T-cell (primary cell): ENCODE measurements at places on chromosomes 7 and 10. TPM values are rescaled to one million over a fixed set of nuclear protein-coding genes. Genes with fewer than 3 reads are reported as not detected.

ADK gene
- 32.8 TPM for total RNA-seq

GRCh38 chr7:132191418-132191817 is 384.9 kb downstream of the PLXNA4 start:
- H3K36me3 ChIP-seq, result no peaks in the 10 kb centered on the region
- no peak overlapping the region for H3K4me3 ChIP-seq
- DNase-seq, result no peak
- H3K27me3 ChIP-seq, result peaks cover 26% of the 10 kb centered on the region

SLC18A3 gene
- total RNA-seq, result not detected

DNA sequence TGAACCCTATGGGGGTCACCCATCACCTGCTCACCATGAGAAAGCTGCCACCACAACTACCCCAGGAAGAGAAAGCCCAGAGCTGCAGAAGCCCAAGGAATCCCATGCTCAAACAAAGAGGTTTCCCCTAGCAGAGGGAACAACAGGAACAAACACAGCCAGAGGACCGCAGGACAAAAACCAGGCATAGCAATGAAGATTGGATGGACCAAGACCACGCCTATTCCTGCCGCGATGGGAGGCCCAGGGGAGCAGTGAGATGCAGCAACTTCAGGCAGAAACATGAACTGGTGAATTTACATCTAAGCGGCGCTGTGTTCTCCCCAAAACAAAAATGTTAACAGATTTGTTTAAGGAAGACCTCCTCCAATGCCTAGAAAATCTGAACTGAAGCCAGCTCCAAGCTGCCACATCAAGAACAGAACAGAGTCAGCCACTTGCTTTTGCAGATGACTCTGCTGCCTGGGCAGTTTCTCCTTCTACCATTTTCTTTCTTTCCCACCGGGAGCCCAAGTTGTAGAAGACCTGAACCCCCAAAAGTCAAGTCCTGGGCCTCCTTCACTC is 134.2 kb upstream of the NEBL start:
- H3K36me3 ChIP-seq, result no peaks in the 10 kb centered on the region
- no peaks in the 10 kb centered on the region for H3K4me1 ChIP-seq
- H3K27ac ChIP-seq, result no peak overlapping the region
- DNase-seq, result no peak
- H3K27me3 ChIP-seq, result no peaks in the 10 kb centered on the region
- no peak overlapping the region for H3K4me3 ChIP-seq

DNA sequence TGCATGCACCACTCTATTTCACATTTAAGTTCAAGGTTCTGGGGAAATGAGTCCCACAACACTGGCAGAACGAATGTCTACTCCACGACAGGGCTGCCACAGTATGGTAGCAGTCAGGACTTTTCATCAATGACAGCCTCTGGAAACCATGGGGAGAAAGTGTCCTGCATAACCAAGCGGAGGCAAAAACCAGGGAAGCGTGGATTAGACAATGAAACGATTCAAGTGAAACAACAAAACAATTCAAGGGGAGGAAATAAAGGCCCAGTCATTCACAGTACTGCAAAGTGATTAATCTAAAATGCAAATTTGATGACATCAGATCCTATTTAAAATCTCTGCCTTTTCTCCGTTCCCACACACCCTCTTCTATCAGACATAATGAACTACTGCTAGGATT is 168.2 kb downstream of the DPY19L1 start:
- H3K27ac ChIP-seq, result no peak overlapping the region
- H3K4me1 ChIP-seq, result no peaks in the 10 kb centered on the region
- DNase-seq, result no peak
- no peaks in the 10 kb centered on the region for H3K36me3 ChIP-seq
- H3K27me3 ChIP-seq, result no peaks in the 10 kb centered on the region

DNA sequence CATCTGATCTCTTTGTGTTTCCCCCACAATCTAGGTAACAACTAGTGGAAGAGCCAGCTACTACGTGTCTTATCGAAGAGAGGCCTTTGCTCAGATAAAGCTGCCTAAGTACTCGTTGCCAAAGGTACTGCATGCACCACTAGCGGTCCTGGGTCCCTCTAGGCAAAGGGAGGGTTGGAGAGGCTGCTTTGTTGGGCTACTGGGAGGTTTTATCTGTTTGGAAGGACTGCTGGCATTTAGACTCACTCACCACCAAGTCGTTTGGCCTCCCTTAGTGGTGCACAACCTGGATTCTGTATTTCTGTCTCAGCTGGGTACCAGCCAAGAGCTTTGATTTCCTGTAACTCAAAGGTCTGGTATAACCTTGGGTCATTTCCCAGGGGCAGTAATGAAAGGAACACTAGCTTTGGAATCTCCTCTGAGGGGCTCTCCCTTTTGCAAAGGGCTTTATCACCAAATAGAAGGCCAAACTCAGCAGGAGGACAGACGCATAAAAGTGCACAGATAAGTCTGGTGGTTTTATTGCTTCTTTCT is 498.3 kb downstream of the SORCS3 start:
- no peaks in the 10 kb centered on the region for H3K4me1 ChIP-seq
- no peak overlapping the region for H3K27ac ChIP-seq
- no peak overlapping the region for H3K4me3 ChIP-seq

DNA sequence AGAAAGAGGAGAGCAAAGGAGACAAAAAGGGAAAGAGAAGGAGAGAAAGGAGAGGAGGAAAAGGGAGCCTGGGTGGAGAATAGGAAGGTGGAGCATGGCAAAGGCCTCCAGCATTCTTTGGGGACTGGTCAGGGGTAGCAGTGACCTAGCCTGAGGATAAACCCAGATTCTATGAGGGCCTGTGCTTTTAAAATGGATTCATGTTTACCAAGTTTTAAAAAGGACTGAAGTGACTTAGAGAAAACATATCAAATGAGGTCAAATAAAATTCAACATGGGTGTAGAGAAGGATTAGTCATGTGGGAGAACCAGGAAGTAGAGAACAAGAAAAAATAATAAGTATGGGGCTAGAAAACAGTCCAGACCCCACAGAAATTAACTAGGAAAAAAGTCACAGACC is 20.7 kb downstream of the CREB3L2 start:
- no peak for DNase-seq
- H3K4me1 ChIP-seq, result no peaks in the 10 kb centered on the region
- H3K36me3 ChIP-seq, result no peaks in the 10 kb centered on the region
- no peak overlapping the region for H3K27ac ChIP-seq
- H3K27me3 ChIP-seq, result no peaks in the 10 kb centered on the region
- no peak overlapping the region for H3K4me3 ChIP-seq

DNA sequence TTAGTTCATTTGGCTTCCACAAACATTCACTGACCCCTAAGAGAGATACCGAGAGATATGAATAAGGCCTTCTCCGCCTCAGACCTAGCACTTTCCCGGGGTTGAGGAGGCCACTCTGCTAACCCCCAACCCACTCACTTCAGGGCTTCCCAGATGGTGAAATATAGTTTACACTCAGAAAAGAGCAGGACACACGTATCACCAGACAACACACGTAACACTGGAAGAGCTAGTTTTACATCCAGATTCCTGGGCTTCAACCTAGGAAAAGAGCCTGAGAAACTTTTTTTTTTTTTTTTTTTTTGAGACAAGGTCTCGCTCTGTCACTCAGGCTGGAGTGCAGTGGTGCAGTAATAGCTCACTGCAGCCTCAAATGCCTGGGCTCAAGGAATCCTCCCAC is 15.2 kb upstream of the DLG5 start:
- H3K4me3 ChIP-seq, result no peak overlapping the region
- H3K4me1 ChIP-seq, result no peaks in the 10 kb centered on the region
- H3K27me3 ChIP-seq, result no peaks in the 10 kb centered on the region
- no peak overlapping the region for H3K27ac ChIP-seq
- DNase-seq, result no peak
- no peaks in the 10 kb centered on the region for H3K36me3 ChIP-seq

DNA sequence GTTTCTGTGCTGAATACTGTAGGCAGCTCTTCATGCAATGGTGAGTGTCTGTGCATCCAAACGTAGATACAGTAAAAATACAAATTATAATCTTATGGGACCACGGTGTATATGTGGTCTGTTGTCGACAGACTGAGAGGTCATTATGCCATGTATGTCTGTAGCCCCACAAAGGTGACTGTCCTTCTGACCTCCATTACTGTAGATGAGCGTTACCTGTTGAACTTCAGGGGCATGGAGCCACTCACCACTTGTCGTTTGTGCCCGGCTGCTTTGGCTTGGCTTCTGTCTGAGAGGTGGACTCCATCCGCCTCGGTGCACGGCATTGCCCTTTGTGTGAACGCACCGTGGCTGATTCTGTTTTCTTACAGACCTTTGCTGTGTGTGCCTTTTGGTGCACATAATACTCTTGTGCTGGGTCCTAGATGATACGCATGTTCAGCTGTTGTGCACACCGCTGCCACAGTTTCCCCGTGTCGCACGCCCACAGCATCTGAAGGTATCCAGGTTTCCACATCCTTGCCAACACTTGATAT is 2.9 kb downstream of the UBE3C start:
- no peak for DNase-seq
- no peaks in the 10 kb centered on the region for H3K27me3 ChIP-seq
- peaks cover 21% of the 10 kb centered on the region for H3K36me3 ChIP-seq
- no peak overlapping the region for H3K27ac ChIP-seq
